ENCODE measurements at places on chromosomes 5 and 9.

DNA sequence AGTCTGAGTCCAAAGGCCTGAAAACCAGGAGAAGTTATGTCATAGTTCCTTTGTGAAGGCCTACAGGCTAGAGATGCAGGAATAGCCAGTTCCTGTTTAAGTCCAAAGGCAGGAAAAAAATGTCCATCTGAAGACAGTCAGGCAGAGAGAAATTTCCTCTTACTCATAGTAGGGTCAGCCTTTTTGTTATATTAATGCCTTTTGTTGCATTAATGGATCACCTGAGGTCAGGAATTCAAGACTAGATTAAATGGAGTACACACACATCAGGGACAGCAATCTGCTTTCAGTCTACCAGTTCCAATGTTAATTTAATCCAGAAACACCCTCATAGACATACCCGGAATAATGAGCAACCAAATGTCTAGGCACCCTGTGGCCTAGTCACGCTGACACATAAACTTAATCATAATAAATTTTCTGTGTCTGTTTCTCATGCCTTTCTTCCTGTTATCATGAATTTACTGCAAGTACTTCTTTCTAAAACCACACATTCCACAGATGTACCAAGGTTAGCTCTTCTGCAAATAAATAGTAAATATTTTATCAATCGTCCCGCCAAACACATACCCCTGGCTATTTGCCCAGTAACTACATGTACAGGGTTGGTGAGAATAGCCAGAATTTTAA, 703.9 kb downstream of the EFNA5 start:
- DNase-seq = no peak

- DNase-seq = no peak
Measured at GRCh38 chr9:16825971-16826625, 44.4 kb downstream of the BNC2 start.

DNA sequence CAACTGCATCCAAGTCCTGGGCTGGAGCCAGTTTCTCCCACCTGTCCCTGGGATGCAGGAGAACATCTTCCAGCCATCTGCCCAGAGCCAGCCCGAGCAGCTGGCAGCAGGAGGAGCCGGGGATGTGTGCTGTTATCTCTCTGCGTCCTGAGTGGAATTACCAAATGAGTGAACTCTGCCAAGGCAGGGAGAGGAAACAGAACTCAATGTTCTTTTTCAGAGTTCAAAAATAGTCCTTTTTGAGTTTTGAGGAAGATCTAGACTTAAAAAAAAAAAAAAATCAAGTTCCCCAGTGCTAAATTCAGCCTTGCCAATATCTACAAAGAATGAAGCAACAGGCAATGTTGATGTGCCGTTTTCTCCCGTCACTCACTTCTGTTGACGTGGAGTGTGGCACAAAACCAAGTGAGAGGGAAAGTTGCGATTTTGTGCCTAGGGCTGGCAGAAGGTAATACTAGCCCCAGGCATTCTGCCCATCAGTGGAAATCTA, 56.2 kb downstream of the TMOD1 start:
- DNase-seq = no peak

- no peak for DNase-seq
Measured at GRCh38 chr5:148511810-148512347, 128.1 kb downstream of the FBXO38 start.

DNA sequence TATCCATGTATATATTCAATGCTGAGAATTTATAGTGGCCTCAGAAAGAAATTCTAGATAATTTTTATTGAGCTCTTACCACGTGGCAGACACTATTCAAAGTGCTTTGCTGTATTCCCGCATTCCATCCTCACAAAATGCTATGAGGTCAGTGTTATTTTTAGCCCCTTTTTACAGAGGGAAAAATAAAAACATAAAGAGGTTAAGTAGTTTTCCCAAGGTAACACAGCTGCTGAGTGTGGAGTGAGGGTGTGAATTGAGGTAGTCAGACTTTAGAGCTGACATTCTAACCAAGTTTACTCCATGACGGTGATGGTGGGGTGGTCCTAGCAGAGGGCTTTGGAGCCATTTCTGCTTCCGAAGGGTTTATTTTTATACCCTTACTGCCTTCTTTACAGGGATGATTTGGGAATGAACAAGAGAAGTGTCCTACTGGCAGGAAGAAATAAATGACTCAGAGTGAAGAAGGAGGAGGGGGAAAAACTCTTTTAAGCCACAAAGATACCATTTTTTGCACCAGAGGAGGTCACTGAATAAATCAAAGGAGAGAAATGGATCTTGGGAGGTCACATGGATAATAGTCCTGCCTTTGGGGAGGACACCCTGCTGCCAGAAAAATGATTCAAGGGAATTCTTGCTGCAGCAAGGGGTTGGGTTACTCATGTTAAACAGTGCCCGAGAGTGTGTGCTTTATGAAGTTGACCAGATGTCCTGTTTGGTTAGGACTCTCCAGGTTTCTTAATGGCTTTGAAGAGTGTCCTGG, 76.1 kb downstream of the HMHB1 start:
- DNase-seq = no peak

DNA sequence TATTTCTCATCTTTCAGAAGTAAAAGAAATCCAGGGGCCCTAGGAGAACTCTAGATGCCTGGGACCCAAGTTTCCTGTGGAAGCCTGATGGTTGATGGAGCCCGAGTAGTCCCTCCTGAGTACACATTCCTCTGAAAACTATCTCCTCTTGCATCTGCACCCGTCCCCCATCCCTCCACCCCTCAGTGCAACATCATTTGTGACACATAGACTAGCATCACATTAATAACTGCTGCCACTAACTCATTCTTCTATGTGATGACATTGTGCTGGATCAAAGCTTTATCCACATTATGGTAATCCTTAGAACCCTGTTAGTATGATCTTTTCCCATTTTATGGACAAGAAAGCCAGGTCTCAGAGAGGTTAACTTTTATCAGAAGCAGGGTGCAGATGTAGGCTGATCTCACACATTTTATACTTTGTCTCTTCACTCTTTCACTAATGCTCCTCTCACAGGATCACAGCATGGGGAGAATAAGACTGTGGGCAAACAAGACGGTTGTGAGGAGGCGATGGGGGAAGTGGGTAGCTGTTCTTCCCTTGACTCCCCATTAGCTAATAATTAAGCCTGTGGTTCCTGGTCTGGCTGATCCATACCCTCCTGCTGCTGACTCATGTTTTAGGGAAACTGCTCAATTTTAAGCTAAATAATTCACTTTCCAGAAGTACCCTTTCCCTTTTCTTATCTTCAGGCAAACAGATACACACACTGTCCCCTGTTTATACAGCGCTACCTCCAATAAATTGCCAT, 3.9 kb upstream of the HK3 start:
- no peak for DNase-seq

GRCh38 chr5:91118796-91119195, 264.3 kb downstream of the ARRDC3 start:
- DNase-seq = no peak

GRCh38 chr9:134629586-134630392, 11.8 kb upstream of the COL5A1 start:
- DNase-seq = no peak

DNA sequence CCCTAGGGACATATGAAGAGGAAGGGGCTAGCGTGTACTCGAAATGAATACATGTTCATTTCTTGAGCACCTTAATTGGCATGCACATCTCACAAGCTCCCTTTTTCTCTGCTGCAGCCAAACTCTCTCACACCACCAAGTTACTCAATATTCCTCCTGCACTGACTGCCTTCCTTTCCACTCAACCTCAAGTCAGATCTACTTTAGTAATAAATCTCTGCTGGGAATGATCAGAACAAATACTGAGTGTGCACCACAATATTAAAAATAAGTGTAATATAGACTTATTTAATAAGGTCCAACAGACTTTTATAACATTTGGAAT, 995.8 kb upstream of the WWC1 start:
- no peak for DNase-seq

DNA sequence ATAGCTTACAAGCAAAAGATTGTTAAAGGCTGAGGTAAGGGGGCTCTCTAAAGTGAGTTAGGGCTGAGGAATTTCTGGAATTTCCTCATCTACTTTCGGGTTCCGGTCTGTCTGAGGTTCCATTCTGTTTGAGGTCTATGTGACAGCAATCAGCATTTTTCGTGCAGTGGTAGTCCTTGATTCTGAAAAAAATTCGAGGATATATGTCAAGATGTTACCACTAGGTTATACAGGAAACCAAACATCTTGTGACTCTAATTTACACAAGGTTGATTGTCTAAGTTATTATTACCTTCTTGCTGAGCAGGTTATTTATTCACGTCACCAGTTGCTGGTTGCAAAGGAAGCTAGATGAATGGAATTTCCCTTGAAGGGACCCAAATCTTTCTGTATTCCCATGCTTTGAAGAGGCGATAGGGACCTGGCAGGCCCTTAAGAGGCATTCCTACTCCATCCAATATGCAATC, 35.2 kb downstream of the RLN2 start:
- no peak for DNase-seq

- DNase-seq = no peak
Measured at GRCh38 chr5:168528521-168529373, at the start of gene FBLL1. Gene FBLL1, plus strand, starts transcription at chr5:168529305. Its CDS starts 200 bp downstream, at chr5:168529505.

GRCh38 chr5:158780656-158781237, 319.0 kb downstream of the EBF1 start:
- DNase-seq = no peak

DNA sequence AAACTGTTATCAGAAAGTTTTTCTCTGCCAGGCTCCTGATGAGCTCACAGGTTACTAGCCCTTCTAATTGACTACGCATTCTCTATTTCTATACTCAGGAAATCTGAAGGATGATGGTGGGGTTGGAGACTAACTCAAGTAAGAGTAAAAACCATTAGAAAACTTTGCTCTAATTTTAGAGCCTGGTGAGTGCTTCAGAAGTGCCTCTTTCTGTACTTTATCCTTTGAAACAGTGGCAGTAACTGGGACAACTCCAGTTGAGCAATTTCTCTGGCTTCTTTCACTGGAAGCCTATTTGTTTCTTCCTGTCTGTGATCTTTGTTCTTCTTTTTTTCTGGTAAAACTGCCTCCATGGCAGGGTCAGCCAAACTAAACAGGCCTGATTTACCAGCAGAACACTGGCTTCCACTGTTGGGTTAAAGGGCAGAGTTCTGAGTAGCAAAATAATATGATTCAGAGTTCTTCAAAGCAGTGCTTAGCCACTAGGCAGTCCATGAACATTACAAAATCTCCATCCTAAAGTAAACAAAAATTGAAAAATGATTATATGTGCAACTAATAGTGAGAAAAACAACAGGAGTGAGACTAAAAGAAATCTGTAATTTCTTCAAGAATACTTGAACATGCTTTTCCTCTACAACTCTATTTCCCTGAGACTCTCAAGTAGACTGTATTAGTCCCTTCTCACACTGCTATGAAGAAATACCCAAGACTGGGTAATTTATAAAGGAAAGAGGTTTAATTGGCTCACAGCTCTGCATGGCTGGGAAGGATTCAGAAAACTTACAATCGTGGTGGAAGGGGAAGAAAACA, 79.8 kb downstream of the MROH2B start:
- no peak for DNase-seq

GRCh38 chr9:117434566-117434965, 19.7 kb upstream of the ASTN2 start:
- no peak for DNase-seq
